ENCODE measurements at places on chromosomes 1 and 21.

DNA sequence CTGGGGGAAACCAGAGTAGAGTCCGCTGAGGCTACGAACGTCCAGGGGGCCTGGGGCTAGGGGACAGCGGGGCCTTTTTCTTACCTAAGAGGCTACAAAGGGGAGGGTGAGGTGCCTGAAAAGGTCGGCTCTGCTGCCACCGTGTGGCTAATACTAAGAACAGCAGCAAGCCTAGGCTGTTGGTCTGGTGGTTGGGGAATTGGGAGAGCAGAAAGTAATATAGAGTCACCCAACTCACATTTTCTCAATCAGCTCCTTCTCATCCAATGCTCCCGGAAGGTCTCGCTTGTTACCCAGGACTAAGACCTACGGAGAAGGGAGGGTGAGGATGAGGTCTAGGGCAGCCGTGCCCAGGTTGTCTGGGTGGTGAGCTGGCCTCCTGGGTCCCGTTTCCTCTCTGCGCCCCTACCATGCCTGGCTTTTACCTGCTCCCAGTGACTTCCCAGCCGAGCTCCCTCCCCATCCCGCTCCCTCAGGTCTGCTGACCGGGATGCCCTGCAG is 9.3 kb downstream of the ARL8A start:
- DNase-seq = peak; percentile 10

GRCh38 chr1:77539519-77540142 is 142.8 kb downstream of the ZZZ3 start:
- no peak for DNase-seq

- peak; percentile 38 for DNase-seq
Observed at GRCh38 chr1:50422946-50423669, at the start of gene DMRTA2. DMRTA2 (minus strand) TSS chr1:50423443; CDS start chr1:50421536, 1,907 bp downstream.

GRCh38 chr1:178946416-178946815 is 75.5 kb upstream of the ANGPTL1 start:
- DNase-seq = no peak

GRCh38 chr1:117017062-117017461 is 15.5 kb downstream of the CD101 start:
- no peak for DNase-seq

DNA sequence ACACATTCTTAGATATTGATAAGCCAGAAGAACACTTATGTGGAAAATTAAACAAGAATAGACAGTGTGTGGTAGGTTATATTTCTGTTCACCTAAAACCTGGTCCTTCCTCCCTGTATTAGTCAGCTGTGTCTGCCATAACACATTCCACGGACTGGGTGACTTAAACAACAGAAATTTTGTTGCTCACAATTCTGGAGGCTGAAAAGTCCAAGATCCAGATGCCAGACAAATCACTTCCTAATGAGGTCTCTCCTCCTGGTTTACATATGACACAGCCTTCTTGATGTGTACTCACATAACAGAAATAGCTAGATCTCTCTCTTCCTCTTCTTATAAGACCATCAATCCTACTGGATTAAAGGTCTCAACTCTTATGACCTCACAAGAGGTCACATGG is 25.7 kb downstream of the JMJD4 start:
- DNase-seq = no peak

GRCh38 chr1:240946926-240947325 is 335.0 kb upstream of the GREM2 start:
- DNase-seq = no peak

GRCh38 chr1:53799141-53799540 is 39.0 kb downstream of the NDC1 start:
- DNase-seq = no peak

DNA sequence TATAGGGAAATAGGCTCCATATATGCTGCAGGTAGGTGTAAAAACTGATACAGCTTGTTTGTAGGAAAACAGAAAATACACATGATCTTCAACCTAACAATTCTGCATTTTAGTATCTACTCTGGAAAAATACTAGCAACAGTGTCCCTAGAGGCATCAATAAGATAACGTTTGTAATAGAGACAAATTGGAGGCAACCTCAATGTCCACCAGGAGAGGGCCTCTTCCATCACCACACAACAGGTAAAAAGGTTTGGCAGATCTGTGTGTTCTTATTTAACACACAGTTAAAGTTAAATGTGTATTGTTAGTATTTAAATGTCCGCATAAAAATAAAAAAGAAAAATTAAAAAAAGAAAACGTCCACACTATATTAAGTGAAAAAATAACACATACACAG is 5.4 kb downstream of the EIF2D start:
- no peak for DNase-seq

DNA sequence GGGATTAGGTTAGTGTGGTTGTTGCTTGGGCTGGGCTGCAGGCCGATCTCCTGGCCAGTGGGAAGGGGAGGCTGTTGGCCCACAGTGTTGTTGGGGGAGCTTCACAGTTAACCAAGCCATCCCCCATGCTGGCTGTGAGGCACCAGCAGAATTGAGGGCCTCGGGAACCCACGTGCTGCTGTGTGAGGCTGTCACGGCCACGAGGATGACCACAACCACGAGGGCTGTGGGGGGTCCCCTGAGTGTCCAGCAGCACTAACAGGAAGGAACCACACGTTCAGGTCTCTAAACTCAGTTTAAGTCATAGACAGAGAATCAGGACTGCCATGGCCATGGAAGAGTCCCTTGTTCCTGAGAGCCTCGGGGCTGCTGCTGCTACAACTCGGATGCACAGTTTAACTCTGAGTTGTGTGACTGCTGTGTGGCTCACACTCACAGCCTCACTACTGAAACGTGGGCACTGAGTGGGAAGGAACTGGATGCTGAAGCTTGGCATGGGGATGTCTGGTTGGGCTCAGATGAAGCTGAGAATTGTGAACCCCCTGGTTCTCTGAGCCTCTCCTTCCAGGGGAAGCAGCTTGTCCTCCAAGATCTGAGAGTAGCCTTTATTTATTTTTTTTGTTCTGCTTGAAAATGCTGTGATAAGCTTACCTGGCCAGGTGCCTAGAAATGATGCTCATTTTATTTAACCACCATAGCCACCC is 4.8 kb upstream of the MMEL1 start:
- no peak for DNase-seq

- DNase-seq = peak; percentile 88
Observed at GRCh38 chr1:223081181-223081994, 61.7 kb downstream of the TLR5 start.

- DNase-seq = no peak
Observed at GRCh38 chr21:39082656-39083376, 100.4 kb downstream of the PSMG1 start.

DNA sequence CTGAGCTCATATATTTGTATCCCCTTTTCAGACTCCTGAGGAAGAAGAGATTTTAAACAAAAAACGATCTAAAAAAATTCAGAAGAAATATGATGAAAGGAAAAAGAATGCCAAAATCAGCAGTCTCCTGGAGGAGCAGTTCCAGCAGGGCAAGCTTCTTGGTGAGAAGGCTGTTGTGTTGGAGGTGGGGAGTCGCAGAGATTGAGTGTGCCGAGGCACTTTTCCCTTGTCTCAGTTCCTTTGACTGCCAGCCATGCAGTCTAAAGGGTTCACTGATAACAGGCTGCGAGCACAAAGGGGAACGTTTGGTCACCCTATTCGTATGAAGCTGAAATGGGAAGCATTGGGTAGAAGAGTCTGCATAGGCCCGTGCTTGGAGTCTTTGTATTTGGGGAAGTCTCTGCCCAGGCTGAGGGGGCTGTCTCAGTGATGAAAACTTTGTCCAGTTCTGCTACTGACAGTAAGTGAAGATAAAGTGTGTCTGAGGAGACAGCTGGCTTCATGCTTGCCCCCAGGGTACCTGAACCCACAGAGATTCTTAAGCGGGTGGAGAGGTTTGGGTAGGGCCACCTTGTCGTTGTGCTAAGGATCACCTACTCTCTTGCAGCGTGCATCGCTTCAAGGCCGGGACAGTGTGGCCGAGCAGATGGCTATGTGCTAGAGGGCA is 2.8 kb downstream of the RPS8 start:
- DNase-seq = no peak

DNA sequence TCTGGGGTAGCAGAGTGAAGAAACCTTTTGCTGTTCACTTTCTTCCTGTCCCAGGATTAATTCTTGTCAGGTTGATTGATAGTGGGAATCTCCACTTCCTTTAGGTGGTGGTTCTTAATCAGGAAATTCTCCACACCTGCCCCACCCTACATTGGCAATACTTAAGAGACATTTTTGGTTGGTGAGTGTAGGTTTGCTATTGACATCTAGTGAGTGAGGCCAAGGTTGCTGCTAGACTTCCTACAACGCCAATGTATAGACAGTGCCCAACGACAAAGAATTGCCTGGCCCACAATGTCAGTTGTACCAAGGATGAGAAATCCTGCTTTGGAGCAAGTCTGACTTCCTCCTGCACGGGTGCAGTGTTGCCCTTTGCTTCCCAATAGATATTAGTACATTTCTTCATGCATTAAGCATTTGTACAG is 38.5 kb downstream of the MAP3K7CL start:
- DNase-seq = no peak

- DNase-seq = no peak
Observed at GRCh38 chr1:167563579-167564246, 10.2 kb upstream of the CREG1 start.

DNA sequence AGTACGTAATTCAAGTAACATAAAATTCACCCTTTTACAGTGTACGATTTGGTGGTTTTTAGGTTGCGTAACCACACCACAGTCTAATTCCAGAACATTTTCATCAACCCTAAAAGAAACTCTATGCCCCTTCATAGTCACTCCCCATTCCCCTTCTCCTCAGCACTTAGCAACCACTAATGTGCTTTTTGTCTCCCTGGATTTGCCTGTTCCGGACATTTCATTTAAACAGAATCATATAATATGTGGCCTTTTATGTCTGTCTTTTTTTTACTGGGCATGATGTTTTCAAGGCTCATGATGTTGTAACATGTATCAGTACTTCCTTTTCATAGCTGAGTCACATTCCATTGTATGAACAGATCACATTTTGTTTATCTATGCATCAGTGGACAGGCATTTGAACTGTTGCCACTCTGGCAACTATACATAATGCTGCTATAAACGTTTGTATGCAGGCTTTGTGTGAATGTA is 20.8 kb downstream of the OBSCN start:
- no peak for DNase-seq

DNA sequence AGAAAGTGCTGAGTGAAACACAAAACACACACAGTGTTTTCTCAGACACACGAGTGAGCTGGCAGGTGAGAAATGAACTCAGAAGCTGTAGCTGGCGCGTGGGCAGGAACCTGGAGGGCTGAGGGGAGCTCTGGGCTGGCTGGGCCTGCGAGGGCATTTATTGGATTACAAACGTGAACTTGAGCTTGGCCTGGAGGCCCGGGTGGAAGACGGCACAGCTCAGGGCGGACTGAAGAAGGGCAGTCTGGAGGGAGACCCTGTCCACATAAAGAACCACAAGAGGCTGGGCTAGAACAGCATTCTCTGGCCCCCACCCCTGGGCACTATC is 52.1 kb upstream of the ADARB1 start:
- DNase-seq = no peak

DNA sequence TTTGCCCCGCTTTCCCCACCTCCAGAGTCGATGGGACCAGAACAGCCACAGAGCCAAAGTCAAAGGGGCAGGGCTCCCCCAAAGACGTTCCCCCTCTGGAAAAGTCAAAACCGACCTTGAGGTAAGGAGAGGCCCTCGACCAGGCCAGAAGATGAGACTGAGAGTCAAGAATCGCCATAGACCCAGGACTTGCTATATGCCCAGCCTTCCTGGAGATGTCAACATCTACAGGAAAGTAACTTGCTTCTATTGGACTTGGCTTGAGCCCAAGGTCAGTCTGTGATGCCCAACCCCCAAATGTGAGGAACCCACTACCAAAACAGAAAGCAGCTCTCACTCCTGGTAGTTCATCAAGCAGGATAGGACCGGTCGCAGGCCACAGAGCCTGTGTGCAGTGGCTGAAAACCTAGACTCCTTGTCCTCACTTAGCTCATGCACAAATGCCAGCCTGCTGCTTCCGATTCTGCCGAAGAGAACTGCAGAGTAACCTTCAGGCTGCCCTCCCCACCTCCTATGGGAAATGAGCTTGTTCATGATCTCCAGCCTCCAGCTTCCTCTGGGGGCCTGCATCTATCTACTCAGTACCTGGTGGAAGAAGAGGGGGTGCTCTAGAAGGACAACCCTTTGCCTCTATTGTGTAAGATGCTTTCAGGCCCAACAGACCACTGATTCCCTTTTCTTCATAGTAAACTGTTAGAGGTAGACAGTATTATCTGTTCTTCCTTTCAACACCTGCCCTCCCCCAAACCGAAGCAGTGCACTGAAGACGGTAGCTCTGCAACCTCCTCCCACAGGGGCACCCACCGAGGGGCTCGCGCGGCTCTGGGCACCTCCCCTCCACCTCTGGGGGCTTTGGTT is 1.4 kb downstream of the ACOT7 start:
- DNase-seq = no peak

DNA sequence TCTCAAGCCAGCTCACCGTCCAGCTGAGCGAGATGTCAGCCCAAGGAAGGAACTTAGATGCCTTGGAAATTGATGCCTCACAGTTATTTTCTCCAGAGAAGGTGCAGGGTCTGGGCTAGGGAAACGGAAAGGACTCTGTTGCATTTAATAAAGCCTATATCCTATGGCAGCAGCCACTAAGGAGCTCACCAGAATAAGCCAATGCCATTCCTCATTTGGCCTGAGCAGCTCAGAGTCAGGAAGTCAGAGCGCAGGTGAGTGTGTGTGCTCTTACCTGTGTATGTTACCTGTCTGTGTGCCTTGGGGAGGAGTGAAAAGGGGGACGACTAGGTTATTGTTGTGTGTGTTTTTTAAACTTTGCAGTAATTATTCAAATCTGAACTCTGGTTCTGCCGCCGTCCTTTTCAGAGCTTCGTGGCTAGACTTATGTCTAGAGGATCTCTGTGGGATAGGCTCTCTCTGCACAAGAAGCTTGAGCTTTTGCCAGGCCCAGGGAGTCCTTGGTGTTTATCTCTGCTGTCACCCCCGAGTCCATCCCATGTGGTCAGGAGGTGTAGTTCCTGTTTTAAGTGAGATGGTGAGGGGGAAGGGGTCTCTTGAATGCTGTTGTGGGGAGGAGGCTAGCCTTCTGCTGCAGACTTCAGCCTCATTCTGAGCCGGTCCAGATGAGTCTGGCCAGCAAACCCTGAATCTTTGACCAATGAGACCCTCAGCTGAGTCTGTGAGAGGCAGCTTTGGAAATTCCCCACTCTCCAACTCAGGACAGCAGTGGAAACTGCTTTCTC is 2.4 kb downstream of the TMCC2 start:
- no peak for DNase-seq

DNA sequence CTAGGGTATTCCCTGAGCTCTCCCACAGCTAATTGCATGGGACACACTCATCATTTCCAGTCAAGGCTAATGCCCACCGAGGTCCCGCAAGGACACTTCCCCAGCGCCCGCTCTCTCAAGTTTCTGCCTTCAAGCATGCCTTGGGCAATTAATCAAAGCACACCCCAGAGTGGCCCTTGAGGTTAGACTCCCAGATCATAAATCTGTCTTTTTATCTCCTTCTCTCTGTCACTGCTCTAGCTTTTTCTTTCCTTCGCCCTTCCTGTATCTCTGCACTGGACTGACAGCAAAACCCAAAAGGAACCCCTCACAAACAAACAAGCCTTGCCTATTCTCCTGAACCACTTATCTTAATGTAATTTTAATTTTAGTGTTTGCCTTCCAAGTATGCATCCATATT is 7.9 kb upstream of the EXOSC10 start:
- no peak for DNase-seq

- no peak for DNase-seq
Observed at GRCh38 chr1:179828554-179829110, 49.0 kb downstream of the TOR1AIP2 start.
